ENCODE measurements at places on chromosomes 3 and 15.

GRCh38 chr15:95486224-95486623, 844.3 kb upstream of the NR2F2 start:
- DNase-seq: no peak

DNA sequence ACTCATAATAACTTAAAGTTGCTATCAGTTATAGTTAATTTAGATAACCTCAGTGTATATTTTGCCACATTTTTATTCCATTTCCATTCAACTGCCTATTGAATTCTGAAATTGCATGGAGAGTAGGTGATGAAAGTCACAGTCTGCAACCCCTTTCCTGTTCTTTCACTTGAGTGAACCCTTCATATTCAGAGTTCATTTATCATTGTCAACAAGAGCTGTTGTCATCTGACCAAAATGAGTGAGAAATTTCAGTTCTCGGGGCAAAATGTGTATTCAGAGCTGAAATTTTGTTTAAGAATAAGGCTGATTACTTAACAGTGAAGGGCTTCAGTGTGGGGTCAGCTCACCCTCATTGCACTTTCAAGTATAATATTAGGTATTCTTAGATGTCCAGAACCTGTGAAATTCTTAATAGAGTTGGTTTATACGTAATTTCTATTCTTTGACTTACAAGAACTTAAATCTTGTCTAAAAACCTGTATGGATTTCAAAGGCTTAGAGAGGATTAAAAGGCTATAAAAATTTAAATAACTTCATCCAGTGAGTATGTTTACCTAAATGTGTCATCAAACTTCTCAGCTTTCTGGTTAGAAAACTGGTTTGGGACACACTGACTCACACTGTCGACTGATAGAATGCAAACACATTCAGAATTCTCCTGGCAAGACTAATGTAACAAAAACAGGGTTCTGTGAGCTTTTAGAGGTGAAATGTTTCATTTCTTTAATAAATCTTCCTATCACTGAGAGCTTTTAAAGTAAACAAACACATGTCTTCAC, 92.2 kb downstream of the CMSS1 start:
- no peak for DNase-seq

DNA sequence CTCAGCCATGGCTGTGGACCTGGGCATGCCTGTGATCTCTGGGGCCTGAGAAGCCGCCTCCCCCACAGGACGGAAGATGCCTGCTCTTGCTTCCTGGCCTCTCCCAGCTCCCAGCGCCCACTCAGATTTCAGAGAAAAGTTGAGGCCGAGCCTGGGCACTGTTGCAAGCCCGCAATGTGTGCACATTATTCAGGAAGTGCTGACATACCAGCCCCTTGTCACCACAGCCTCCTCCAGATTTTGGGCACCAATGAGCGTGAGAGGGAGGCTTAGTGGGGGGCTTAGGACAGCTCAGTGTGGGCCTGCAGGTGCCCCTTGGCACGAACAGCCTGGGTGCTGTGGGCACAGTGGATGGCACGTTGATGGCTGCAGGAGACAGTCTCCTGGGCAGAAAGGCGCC, 1400.9 kb upstream of the ALCAM start:
- DNase-seq: no peak

DNA sequence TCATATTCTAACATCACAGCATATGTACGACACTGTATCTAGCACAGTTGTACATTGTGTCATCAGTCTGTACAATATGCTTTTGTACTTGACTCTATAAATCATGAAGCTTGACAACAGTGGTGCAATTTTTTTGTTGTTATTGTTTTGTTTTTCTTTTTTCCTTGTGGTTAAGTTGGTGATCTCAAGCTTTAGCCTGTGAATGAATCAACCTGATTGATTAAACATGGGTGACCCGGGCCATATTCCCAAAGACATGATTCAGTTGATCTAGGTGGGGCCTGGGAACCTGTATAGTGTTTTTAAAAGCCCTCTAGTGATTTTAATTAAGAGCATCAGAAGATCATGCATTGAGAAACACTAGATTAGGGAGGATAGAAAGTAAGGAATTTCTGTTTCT, 101.8 kb upstream of the AADACL2 start:
- no peak for DNase-seq

DNA sequence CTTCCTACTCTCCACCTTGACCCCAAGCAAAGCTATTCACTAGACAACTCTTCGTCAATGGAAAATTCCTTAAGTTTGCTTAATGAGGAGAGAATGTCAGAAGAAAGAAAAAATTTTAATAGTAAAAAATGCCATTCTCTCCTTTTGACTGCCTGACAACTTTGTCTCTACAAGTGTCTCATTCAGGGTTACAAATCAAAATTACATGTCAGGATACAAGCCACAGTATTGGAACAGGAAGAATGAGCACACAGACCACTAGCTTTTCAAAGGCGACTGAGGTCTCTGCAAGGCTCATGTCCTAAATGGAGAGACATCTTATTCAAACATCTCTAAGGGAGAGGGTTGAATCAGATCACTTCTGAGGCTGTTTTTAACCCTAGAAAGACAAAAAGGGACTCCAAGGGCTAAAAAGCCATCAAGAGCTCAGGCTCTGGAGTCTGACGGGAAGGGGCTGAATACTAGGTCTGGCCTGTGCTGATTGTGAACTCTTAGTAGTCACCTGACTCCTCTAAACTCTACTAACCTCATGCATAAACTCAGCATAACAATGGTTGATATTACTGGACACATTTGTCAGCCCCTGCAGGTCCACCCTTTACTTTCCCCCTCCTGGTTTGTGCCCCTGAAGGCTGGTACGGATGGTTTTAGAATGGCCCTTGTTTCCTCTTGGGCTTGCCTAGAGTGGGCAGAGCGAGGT, 12.8 kb upstream of the MEIS2 start:
- no peak for DNase-seq

GRCh38 chr3:111601810-111602209, 6.7 kb upstream of the ZBED2 start:
- no peak for DNase-seq

DNA sequence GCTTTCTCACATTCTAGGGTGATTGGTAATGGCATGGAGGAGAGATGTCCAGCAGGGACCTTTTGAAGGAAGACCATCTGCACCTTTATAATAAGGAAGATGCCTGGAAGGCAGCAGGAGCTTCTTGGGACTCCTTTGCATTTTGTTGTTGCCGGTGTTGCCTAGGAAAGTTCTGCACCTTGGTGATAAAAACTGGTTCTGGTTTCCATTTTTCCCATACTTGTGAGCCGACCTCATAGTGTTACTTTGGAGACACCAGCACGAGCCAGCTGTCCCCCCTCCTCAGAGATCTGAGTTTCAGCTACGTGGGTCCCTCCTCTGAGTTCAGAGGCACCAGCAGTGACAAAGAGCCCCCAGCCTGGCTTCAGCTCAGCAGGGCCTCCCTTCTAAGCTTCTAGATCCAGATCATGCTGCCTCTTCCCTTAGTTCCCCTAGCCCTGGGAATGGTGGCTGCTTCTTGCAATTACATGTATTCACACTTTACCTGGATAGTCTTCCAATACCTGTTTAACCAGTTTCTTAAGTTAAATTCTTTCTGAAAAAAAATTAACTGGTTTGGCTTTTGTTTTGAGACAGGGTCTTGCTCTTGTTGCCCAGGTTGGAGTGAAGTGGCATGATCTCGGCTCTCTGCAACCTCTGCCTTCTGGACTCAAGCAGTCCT, 18.0 kb upstream of the FSTL1 start:
- no peak for DNase-seq

DNA sequence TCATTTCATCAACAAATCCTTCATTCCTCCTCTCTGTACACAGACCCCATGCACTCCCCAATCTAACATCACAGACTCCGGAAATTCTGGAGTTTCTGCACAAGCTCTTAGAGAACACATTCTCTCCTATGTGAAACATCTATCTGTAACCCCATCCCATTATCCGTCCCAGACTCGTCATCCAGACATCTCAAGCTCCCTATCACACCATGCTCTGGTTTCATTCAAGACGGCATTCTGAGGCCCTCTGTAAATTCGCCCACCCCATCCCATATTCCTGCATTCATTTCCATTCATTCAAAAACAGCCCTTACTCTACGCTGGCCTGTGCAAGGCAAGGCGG, 575 bp downstream of the LEO1 start:
- no peak for DNase-seq

GRCh38 chr3:34683851-34684250, 885.4 kb downstream of the PDCD6IP start:
- peak; percentile 75 for DNase-seq

- DNase-seq: no peak
Measured at GRCh38 chr3:89656388-89656787, 549.0 kb downstream of the EPHA3 start.

DNA sequence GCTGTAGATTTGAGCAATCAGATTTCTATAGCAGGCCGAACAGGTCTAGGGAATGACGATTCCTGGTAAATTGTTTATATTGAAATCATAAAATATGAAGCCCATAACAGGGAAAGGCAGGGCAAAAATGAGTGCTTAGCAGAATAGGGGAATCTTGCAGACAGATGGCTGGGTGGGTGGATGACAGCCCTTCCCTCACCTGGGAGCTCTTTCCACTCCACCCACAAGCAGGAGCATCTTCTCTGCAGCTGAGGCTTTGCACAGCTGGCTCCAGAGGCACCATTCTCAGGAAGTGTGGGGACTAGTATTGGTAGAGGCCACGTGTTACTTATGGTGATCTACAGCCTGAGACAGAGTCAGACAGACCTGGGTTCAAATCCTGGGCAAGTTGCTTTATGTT, 55.9 kb upstream of the SYN2 start:
- DNase-seq: no peak

- DNase-seq: no peak
Measured at GRCh38 chr3:56375654-56376053, 92.6 kb downstream of the ERC2 start.
